ENCODE measurements at places on chromosomes 7 and 10.

DNA sequence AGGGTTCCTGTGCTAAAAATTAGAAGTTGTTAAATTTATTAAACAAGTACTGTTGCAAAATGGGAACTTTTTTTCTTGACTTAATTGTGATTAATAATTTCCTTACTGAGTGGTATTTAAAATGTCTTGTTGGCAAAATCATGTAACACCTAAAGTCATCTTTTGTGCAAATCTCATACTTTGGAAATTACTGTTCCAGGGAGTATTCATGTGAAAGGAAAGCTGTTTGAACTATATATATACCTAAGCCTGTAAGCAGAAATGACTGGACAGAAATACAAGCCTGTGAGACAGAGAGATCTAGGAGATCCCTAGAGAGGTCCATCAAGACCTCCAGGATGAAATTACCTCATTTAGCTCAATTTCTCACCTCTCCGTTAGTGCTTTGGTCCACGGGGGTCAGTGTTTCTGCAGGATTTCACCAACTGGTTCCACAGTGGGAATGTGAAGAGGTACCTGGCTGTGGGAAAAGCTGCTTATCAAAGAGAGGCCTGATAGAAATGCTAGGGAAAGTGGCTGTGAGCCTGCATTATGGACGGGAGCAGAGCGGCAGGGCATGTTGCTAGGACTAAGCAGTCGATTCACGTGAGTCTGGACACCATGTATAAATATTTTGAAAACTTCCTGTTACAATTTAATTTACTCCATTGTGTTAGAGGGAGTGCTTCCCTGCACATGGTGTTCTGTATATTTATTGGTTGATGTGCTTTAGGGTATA lies 7.9 kb downstream of the LUC7L2 start:
- DNase-seq, result no peak

GRCh38 chr10:96072674-96073073 lies 29.3 kb downstream of the CCNJ start:
- DNase-seq, result no peak

- peak; percentile 82 for DNase-seq
These were observed 177.2 kb downstream of the SH3PXD2A start for GRCh38 chr10:103678178-103678526.

DNA sequence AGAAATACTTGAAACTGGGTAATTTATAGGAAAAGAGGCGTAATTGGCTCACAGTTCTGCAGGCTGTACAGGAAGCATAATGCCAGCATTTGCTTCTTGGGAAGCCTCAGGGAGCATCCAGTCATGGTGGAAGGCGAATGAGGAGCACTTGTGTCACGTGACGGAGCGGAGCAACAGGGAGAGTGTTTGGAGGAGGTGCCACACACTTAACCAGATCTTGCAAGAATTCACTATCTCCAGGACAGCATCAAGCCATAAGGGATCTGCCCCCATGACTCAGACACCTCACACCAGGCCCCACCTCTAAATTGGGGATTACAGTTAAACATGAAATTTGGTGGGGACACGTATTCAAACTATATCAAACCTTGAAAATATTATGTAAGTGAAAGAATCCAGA lies 89.3 kb downstream of the WIPF3 start:
- no peak for DNase-seq

- no peak for DNase-seq
These were observed 34.3 kb upstream of the EXOC6 start for GRCh38 chr10:92813979-92814378.

- no peak for DNase-seq
These were observed 174.6 kb upstream of the PLPP4 start for GRCh38 chr10:120282421-120282820.

GRCh38 chr10:62001898-62002297 lies 100.4 kb downstream of the ARID5B start:
- no peak for DNase-seq

- no peak for DNase-seq
These were observed 900 bp upstream of the MICALL2 start for GRCh38 chr7:1459920-1460820.
